Adrenal gland (tissue), 19 donors: ENCODE measurements at places on chromosomes 13 and 19. TPM values are rescaled to one million over a fixed set of nuclear protein-coding genes. Genes with fewer than 3 reads are reported as not detected.

PCDH20 gene
- 0.43 TPM for total RNA-seq

DNA sequence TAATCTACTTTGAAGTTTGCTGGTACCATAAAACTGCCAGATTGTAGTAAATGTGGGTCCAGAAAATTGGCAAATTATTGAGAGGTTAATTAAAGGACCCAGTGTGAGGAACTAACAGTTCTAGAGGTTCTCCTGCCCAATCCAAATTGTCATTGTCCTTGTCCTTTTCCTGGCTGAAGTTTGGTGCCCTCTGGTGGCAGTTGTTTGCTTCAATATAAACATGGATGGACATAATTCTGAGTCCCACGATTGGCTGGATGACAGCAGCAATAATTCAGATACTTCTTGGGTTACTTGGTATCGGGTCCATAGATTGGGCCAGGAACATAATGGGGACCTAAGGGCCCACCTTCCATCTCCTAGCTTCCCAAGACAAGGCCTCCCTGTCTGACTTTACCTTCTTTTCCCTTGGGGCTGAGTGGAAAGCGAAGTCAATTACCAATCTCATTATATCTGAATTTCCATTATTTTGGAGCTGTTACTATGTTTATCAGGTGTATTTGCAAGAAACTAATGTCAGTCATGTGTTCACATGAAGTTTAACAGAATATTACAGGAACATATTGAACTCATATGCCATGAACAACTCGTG, 33.8 kb upstream of the GARRE1 start:
- peak; percentile 75 for DNase-seq

DNA sequence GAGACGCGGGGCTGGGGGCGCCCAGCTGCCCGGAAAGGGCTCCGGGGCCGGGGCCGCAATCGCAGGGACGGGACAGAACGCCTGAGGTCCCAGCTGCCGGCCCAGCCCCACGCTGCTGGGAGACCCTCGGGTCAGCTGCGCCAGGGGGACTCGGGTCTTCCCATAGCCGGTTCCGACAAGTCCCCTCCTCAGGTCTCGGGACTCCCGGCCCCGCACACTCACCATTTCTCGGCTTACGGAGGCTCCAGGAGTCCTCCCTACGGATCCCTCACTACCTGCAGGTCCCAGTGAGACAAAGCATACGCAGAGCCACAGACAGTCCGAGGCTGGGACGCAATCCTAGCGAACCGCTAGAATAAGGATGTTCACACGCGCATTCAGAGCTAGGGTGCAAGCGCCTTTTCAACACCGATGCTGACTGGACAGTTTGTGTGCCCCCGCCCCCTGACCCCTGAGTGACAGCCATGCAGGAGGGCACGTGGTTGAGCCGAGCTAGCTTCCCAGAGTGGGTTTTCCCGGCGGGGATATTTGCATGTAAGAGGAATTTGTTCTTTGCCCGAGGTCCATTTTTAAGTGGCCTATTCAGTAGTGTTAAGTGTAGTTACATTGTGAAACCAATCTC, 13.6 kb downstream of the ZNF490 start:
- peak; percentile 57 for DNase-seq

SAMD1 gene
- 33.7 TPM for total RNA-seq

DNA sequence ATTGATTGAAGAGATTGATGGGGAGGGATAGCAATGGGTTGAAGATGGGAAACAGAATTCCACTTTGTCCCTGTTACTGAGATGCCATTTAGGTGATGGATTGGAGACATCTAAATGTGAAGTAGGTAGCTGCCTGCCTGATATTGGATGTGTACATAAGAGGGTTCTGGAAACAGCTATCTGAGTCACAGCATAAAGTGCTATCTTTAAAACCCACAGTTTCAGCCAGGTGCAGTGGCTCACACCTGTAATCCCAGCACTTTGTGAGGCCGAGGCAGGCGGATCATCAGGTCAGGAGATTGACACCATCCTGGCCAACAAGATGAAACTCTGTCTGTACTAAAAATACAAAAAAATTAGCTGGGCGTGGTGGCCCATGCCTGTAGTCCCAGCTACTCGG, 72.6 kb downstream of the DNAJC3 start:
- no peak for DNase-seq

PIBF1 gene
- 11.9 TPM for total RNA-seq

DNA sequence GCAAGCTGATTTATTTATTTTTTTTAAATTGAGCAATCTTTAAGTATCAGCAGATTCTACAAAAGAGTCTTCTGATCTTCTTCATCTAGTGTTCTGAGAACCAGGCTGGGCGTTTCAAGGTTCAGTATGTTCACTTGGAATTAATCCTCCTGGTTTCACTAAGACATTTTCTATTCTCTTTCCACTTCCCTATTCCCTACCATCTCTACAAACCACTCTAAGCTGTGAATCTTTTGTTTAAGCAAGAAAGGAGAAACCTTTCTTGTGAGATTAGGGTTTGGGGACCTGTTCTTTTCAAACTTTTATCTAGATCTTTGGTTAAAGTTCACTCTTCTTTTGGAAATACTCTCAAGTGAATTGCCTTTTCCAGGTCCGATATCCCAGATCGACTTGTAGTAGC, 59.3 kb downstream of the URI1 start:
- no peak for DNase-seq

DNA sequence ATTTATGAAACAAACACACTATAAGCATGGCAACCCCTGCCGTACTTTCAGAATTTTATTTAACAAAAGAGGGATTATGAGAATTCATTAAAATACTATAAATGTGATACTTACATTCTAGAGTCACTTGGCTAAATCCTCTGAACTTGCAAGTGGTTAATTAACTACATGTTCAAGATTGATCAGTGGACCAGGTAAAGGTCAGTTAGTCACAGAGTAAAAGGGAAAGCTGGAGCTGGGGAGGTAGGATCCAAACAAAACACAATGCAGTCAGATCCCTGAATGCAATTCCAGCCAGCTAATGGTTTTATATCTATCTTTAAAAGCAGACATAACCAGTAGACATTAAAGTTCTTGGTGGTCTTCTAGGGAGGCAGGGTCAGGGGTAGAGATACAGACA, 270.5 kb downstream of the DIAPH3 start:
- no peak for DNase-seq

DNA sequence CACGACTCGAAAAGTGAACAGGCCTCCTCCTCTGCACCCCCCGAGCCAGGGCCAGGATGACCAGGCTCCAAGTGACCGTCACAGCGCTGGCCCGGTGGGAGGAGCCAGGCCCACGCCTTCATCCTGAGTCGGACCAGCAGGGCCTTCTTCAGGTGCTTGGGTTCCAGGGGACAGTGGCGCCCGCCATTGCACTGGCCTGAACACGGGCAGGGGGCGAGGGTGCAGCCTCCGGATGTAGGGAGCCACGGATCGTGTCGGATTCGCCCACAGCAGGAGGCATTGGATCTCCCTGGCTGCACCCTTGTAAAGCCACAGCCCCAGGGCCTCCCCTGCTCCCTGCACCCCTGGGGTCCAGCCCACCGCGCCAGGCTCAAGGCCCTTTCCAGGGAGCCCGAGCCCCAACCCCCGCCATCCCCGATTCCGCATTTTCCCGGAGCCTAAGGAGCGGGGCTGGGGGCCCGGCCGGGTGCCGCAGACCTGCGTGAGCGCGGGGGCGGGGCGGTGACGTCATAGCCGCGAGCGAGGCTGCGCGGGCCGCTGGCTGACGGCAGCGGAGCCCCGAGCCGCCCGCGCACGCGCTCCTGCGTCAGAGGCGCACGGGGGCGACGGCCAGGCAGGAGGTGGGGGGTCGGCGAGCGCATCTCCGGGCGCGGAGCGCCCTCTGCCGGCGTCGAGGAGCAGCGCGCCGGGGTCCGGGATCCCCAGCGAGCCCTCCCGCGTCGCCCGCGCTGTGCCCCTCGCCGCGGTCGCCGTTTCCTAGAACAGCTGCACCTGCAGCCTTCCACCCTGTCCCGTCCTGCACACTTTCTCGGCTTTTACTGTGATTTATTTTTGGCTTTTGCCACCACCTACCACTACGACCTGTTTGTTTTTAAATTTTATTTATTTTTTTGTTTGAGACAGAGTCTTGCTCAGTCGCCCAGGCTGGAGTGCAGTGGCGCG, 1.5 kb upstream of the ATP5F1D start:
- peak; percentile 94 for DNase-seq

DNA sequence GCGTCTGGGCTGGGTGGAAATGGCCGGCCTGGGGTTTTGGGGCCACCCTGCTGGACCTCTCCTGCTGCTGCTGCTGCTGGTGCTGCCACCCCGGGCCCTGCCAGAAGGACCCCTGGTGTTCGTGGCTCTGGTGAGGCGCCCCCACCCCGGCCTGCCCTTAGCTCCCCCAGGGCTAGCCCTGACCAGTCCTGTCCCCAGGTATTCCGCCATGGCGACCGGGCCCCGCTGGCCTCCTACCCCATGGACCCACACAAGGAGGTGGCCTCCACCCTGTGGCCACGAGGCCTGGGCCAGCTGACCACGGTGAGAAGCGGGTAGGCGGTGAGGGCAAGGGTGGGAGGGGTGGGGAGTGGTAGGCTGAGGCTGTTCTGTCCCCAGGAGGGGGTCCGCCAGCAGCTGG, at the start of gene ACP4:
ACP4 (plus strand) TSS at position 20 of the 400 bp plus-strand sequence; CDS start at position 20, 0 bp downstream.
- no peak for DNase-seq

- DNase-seq = peak; percentile 76
Measured at GRCh38 chr19:47239610-47240296, 8.8 kb upstream of the BBC3 start.
